HCEC 1CT (cell line): ENCODE measurements at places on chromosomes 3 and 15.

- no peak for DNase-seq
Measured at GRCh38 chr3:71083726-71084131, 499.8 kb downstream of the FOXP1 start.

DNA sequence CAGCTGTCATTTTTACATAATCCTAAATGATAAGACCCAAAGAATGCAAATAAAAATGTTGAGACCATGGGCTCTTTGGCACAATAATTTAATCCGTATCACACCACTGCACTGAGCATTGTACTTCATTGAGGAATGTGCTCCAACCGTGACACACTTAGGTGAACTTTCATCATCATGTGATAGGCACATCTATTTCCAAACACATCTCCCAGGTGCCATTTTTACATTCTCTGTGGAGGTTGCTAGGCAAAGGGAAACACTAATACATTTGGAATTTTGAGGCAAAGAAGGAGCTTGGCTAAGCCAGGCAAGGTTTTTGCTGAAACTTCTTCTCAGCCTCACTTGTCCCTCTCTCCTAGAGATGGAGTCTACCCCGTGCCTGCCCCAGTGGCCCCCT lies 68.7 kb downstream of the LRTM1 start:
- DNase-seq: peak; percentile 55

DNA sequence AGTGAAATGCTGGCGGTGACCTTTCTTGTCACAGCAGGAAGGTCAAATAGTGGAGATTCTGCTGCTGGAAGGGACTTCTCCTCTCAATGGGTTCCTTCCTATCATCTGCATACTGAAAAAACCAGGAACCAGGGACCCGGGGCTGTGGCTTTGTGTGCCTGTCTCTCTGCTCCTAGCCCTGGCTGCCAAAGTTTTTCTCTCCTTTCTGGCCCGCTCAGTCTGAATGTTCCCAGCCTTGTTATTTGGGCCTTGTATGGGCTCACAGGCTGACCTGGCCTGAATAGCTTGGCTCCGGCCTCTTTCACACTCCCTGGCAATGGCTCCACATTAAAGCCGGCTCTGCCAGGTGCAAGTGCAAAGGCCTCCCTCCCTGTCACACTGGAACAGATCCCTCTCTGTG lies 94.7 kb downstream of the LRIG1 start:
- no peak for DNase-seq

GRCh38 chr15:35243758-35244157 lies 158.7 kb upstream of the NANOGP8 start:
- DNase-seq: peak; percentile 19
